Stimulated activated CD8-positive, alpha-beta memory T cell treated with anti-CD3 and anti-CD28 coated beads, Interleukin-4, amount 100 ng/mL, for 48 hours (primary cell): ENCODE measurements at places on chromosomes 13 and 19.

DNA sequence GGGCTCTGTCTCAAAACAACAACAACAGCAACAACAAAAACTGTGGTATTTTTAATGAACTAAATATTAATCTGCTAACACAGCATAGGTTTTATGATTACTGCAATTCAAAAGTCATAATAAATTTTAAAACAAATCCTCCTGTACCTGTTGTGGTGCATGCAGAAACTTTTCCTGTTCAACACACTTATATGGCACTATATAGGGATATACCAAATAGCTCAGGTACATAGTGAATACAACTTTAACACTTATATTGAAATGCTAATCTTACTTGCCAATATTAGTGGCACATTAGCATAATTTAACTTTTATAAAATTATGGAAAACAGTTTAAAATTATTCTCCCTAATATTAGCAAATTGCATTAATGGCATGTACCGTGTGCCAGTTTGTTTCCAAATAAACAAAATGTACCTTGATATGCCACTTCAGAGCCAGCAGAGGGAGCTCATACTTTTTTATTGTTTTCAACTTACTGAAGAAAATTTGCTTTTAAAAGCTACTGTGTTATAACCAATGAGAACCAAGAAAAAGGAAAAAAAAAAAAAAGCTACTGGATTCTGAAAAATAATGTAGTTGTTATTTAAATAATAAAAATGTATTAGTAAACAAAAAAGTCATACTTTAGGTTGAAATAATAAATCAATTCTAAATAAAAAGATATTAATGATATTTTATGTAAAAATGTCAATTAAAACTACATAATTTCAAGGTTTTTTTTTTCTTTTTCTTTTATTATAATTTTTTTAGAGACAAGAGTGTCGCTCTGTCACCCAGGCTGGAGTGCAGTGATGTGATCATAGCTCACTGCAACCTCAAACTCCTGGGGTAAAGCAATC is 18.0 kb upstream of the RBM26 start:
- DNase-seq, result no peak

GRCh38 chr13:99062593-99062992 is 84.7 kb upstream of the DOCK9 start:
- no peak for DNase-seq

- DNase-seq, result no peak
Observed at GRCh38 chr13:61608138-61608537, 192.5 kb upstream of the PCDH20 start.

- no peak for DNase-seq
Observed at GRCh38 chr13:52975969-52976368, 52.6 kb upstream of the OLFM4 start.

DNA sequence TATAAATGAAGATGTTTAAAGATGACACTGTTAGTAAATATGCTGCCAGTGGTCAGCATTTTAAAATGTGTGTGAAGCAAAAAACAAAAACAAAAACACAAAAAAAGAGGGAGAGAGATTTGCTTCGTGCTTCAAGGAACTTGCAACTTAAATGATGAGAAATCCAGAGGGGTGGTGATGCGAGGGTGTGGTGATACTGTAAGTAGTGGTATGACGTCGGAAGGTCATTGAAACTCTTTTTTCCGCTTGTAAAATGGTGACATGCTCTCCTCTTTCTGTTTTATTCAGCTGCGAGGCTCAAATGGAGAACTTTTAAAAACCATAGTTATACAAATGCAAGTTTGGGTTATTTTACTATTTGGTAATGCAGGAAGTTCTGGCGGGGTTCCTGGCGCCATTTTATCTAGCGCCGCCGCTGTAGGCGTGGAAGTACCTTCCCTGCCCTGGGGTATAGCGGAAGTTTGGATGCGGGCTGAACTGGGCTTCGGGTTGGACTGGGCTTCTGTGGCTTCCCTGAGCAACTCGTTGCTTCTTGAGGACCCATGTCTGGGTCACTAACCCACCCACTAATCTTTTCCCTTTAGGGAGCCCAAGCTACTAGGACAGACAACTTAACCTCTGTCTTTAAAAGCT is 34.8 kb downstream of the DGKH start:
- DNase-seq, result no peak

GRCh38 chr19:27935669-27936068 is 1277.3 kb downstream of the UQCRFS1 start:
- no peak for DNase-seq

- DNase-seq, result no peak
Observed at GRCh38 chr13:28251466-28251865, 113.1 kb downstream of the PAN3 start.

DNA sequence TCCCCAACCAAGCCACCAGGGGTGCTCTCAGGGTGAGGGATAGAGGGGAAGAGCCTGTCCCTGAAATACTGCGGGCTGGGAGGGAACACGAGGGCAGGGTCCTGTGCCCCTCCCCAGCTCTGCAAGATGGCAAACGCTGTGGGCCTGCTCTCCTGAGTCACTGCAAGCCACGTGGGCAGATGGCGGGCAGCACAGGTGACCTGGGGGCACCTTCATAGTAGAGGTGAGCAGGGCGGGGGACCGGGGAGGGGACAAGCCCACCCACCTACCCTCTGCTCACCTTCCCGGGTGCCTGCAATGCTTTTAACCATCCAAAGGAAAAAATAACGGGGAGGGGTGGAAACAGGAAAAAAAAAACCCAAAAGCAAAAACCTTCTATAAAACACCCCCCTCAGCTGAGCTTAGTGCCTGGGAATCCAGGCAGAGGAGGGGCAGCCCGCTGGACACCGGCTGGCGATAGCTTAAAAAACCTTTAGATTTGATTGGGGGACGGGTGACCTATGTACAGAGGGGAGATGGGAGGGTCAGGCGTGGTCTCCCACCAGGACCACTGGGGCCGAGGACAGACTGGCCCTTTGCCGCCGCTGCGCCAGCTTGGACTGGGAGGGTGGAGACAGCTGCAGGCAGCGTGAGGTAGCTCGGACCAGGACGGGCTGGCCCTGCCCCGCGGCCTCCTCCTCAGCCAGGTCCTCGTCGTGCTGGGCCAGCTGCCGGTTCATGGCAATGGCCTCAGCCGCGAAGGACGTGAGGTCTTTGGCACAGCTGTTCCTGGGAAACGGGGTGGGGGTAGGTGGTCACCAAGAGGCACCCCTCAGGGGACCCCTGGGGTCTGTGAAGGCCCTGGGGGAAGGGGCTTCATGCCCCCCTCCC is 11.7 kb downstream of the MKNK2 start:
- no peak for DNase-seq

DNA sequence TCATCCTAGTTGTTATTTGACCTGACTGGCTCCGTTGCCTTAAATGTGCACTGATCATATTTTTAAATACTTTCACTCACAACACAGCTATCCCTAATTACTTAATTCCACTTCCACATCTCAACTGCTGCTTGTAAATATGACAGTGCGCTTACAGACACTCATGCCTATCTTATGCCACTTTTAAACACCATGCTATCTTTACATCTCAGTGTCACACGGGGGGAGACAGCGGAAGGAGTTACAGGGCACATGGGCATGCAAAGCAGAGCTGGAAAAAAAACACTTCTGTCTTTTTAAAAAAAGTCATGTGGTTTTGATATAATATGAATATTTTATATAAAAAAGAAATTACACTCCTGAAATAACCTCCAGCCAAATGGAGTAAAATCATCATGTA is 44.1 kb downstream of the SMAD9 start:
- DNase-seq, result no peak

- no peak for DNase-seq
Observed at GRCh38 chr13:72170571-72170970, 303.6 kb upstream of the DACH1 start.

GRCh38 chr19:42474743-42475142 is 32.0 kb upstream of the CXCL17 start:
- no peak for DNase-seq

- no peak for DNase-seq
Observed at GRCh38 chr13:110126391-110126961, 180.5 kb downstream of the COL4A1 start.

- DNase-seq, result no peak
Observed at GRCh38 chr13:66098931-66099628, 1131.1 kb downstream of the PCDH9 start.

DNA sequence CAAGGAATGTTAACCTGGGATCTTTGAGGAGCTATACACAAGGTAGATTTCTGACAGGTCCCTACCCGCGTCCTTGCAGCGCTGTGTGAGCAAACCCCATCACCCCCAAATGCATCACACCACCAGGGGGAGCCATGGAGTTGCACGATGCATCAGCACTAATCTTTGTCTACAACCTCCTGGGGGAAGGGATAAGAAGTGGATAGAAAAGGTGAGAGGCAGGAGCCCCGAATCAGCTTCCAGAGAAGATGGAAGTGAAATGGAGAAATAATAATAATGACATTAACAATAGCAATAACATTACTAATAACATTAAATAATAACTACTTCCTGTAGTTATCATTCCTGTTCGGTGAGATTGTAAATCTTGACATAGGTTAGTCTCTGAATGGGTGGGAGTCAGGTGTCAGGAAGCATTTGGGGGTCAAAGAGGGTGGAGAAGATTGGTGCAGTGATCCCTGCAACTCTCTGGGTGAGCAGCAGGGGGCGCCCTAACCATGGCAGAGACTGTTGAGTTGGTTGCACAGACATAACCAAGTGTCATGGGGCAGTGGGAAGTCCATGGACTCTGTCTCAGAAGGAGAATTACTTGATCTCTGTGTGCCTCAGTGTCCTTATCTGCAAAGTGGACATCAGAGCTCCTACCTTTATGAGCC is 16.5 kb downstream of the SIGLEC7 start:
- DNase-seq, result peak; percentile 96

DNA sequence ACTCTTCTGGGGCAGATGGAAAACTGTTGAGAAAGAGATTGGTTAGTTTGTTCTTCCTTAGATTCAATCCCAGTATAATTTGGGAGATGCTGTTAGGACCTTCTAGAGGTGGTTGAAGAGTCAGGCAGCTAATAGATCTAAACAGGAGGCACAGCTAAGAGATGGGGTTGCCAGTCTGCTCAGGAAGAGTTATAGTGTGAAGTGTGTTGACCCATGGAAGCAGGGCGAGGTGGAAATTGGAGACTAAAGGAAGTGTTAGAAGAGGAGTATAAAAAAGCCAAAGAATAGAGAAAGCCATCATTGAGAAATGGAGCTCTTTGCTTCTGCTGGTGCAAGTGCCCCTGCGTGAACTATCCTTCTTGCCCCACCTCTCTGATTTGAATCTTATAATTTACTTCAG is 3.8 kb upstream of the OXGR1 start:
- no peak for DNase-seq

- DNase-seq, result no peak
Observed at GRCh38 chr13:50158385-50159165, 143.3 kb downstream of the KCNRG start.

DNA sequence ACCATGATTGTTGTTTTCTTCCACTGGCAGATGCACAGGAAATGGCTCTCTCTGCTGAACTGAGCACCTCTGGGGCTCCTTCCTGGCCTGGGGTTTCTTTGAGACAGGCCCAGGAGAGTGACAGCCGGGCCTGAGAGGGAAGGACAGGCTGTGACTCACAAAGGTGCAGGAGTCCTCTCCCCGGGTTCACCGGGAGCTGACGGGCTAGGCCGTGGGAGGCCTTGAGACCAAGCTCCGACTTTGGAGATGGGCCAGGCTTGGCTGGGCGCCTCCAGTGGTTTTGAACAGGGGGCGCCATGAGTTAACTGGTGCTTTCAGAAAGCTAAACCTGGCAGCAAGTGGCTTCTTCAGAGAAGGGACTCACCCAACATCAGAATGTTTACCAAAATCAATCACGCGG is 143.4 kb downstream of the URI1 start:
- peak; percentile 25 for DNase-seq

DNA sequence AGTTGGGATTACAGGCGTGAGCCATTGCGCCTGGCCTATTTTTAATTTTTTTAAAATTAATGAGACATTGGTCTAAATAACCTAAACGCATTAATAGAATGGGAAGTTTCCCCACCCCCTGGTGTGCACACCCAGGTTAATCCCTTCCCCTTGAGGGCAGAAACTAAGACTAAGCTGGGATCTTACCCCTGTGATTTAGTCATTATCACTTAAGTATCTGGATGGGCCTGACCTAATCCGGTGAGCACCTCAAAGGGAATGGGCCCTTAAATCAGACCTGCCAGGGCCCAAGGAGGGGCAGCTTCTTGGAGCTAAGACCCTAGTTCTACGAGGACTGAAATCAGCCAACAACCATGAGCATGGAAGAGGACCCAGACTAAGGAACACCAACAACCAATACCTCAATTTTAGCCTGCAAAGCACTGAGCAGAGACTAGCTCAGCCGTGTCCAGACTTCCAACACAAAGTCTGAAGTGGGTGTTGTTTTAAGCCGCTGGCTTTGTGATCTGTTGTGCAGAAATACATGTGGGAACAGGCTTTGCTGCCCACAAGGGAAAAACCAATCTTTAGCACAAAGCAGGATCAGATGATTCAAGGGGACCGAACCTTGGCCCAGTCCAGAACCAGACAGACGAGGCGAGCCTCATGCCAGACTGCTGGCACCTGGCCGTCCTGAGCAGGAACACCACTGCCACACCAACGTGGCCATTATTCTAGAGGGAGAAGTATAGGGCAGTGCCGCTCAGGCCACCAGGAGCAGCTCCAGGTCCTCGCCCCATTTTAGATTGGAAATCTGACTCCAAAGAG is 7.1 kb downstream of the UBE2S start:
- DNase-seq, result no peak
